ENCODE measurements at places on chromosomes 3 and 15.

- DNase-seq = no peak
Observed at GRCh38 chr3:147030274-147030673, 376.1 kb downstream of the ZIC4 start.

GRCh38 chr15:23629234-23629805 is 18.3 kb downstream of the MAGEL2 start:
- peak; percentile 19 for DNase-seq

DNA sequence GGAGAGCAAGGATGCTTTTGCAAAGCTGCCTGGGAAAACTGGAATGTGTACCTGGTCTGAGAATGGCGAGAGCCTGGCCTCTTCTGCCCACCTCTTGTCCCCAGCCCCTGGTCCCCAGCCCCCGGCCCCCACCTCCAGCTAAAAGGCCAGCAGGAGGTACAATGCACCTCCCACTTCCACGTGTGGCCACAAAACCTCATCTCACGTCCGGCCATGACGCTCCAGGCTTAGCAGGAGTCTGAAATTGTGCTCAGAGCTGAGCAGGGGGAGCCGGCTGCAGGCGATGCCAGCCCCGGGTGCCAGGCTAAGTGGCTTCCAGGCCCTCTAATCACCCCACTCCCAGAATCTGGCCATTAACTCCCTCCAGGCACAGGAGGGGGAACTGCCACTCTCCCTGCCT is 83.1 kb upstream of the PRR20G start:
- no peak for DNase-seq

DNA sequence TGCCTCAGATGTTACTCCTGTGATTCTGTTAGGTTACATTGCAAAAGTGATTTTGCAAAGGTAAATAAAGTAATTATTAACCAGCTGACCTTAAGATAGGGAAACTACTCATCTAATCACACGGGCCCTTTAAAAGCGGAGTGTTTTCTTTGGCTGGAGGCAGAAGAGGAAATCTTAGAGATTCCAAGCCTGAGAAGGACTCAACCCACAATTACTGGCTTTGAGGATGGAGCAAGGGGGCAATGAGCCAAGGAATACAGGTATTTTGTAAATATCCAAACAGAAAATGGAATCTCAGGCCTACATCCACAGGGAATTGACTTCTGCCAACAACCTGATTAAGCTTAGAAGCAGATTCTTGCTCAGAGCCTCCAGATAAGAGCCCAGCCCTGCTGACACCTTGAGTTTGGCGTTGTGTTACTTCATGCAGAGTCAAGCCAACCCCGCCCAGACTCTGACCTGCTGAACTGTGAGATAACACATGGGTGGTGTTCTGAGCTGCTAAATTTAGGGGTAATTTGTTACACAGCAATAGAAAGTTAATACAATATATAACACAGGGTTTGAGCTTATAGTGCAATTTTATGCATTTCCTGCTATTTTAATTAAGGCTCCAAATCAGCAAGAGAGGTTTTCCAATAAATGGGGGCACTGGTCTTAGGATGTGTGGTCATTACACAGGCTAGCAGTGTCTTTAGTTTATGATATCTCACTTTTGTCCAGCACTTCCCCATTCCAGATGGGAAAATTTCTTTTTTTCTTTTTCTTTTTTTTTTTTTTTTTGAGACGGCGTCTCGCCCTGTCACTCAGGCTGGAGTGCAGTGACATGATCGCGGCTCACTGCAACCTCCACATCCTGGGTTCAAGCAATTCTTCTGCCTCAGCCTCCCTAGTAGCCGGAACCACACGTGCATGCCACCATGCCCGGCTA is 19.5 kb downstream of the NFKBIZ start:
- no peak for DNase-seq

DNA sequence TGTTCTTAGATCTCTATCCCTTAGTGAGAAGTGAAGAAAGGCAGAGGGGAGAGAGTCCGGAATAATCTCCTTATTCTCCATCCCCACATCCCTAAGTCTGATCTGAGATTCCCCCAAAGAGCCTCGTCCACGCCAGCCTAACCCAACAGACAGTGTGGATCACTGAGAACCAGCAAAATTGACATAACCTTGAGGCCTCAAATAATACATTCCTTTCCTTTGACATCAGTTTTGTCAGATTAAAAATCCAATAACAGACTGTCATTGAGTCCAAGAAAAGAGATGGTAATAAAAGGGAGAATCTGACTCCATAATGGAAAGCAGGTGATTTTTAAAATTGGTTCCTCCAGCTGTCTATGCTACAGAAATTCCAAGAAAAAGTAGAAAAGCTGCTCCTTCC is 7.7 kb upstream of the SIAH2 start:
- no peak for DNase-seq

DNA sequence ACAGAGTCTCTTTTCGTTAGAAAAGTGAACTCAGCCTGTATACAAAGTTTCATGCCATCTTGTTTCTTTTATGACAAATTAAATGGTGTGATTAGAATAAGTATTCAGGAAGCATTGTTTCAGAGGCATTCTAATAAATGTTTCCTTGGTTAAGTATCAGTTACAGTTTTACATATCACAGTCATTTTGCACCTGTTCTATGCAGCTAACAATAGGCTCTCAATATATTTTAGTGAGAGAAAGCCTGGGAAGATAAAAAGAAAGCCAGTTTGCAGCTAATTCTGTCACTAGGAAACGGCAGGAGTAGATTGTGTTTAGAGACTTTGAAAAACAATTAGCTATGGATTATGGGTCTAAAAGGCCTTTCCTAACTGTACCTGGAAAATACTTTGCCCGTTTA is 252.8 kb downstream of the ZIC1 start:
- DNase-seq = no peak

- no peak for DNase-seq
Observed at GRCh38 chr15:59615661-59616060, 4.1 kb downstream of the GCNT3 start.

- no peak for DNase-seq
Observed at GRCh38 chr3:31890742-31891469, 90.2 kb downstream of the OSBPL10 start.

DNA sequence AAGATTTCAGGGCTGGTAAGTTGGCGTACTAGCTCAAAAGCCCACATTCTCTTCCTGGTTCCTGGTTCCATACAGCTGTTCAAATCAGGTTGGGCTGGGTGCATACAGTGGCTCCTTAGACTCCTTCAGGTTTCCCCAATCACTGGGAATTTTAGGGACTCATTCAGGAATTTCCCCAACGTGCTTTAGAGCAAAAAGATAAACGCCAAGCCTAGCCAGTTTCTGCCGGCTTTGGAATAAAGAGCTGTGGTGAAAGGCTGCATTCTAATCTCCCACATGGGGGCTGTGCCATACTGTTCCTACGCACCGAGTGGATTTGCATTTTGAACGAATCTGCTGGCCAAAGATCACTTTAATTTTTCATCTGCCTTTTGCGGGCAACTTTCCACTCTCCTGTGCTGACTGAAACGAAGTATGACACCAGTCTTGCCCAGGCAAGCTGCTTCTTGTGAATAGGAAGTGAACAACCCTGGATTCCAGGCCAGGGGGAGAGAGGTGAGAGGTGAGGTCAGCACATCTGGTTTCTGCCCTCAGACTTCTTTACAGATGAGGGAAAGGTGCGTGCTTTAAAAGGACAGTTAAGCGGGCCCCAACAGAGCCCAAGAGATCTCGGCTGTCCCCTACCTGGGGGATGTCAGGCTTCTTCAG is 184.2 kb upstream of the PDZRN3 start:
- DNase-seq = no peak

All from AG08395 (cell line).